CD4-positive, alpha-beta T cell treated with Interferon gamma for 1 hour (primary cell): ENCODE measurements at places on chromosomes 6 and 20.

DNA sequence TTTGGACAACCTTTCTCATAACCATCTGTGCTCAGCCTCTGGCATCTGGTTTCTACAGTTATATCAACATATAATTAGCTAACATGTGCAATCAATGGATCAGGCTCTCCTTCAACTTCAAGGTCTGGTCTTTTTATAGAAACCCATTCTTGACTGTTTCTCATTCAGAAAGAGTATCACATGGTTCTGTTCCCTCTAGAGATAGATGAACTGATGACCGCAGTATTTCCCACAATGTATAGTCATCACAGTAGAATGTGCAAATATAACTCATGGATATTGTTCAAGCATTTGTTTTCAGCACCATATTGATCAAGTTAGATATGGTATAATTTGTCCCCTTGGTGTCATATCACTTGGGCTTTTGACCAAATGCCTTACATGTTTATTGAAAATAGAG, 656.2 kb downstream of the FRK start:
- DNase-seq, result no peak

- DNase-seq, result no peak
Measured at GRCh38 chr6:142395266-142395665, 93.5 kb downstream of the ADGRG6 start.

DNA sequence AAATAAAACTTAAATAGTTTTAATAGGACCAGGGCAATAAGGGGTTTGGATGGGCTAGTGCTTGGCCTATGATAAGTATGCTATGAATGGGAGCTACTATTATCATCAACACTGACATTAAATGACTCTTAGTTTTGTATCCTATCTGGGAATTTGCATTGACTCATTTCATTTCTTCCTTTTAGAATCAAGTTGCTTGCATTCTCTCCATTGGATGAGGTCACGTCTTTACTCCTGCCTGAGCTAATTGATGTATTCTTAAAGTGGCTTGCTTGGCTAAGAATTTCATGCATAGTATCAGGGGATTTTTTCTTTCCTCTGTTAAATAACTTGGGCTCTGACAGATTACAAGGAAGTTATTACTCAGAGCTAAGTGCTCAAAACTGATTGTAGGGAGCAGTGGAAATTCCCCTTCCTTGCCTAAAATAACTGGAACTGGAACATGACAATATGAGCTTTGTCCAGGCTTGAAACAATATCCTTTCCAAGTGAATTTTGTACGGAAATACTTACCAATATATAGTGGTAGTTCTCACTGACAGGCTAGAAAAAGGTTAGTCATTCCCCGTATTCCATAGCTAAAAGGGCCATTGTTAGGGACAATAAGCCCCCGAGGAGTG, 169.9 kb downstream of the BCAS1 start:
- no peak for DNase-seq

DNA sequence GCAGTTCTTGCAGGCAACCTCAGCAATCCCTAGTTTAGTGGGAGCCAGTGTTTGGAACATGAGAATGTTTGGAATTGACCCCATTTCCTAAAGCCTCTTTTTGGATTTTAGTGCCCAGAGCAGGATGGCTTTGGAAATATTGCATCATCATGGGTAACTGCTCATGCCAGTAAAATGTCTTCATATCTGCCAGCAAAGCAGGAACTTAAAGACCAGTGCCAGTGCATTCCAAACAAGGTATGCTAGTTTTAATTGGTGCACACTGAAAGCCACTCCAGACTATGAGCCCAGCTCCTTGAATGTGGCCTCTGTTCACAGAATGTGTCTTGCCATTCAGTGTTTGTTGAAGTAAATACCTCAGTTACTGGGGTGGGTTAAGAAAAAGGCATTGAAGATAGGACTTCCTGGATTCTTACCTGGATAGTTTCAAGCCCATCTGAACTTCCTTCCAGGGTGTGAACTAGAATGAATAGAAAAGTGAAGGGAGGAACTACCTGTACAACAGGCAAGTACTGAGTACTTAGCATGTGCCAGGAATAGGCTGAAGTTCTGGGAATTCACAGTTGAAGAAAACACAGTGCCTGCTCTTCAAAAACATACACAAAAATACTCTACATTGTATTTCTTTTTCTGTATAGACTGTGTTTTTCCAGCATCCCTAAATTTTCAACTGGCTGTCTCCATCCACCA, 70.5 kb downstream of the COL19A1 start:
- DNase-seq, result no peak

DNA sequence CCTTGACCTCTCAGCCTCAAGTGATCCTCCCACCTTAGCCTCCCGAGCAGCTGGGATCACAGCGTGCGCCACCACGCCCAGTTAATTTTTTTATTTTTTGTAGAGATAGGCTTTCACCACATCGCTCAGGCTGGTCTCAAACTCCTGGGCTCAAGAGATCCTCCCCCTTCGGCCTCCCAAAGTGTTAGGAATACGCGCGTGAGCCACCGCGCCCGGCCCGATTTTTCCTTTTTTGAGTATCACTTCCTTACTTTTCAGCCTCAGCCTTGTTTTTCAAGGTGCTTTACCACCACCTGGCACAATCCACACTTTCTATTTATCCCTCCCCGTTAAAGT, 791 bp upstream of the STX11 start:
- no peak for DNase-seq

- DNase-seq, result no peak
Measured at GRCh38 chr6:86031713-86032112, 389.0 kb upstream of the SYNCRIP start.

GRCh38 chr6:133609415-133610226, 279.3 kb upstream of the TCF21 start:
- DNase-seq, result no peak

DNA sequence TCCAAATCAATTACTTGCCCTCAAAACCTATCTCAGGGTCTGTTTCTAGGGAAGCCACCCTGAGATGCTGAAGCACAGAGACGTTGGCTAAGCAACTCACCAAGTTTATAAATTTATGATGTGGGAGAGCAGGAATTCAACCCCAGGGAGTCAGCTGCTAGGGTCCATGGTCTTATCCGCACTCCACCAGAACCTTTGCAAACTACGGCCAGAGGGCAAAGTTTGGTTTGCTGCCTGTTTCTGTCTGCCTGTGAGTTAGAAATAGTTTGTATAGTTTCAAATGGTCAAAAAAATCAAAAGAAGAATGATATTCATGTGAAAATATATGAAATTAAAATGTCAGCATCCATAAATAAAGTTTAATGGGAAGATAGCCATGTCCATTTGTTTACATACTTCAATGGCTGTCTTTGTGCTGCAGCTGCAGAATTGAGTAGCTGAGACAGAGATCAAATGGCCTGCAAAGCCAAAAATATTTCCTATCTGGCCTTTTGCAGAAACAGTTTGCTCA, 83.7 kb upstream of the ZFP64 start:
- no peak for DNase-seq

DNA sequence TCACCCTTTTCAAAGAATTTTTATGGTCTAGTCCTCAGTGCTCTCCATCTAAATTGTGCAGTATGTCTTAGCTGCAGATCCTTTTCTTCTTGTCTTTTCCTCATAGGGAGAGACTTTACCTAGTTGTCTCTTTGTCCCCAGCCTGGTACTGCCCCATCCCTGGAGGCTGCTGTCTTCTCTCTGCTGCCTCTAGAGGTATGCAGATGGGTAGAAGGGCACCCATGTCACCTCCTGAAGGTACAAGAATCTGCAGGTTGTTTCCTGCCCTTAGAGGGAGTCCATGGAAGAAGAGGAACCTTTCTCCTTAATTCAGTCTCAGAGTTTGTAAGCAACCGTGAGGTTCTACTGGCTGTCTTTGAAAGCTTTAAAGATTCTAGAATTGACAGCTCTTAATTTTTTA, 39.1 kb downstream of the MCM8 start:
- DNase-seq, result no peak

- no peak for DNase-seq
Measured at GRCh38 chr6:29975561-29975907, 33.2 kb downstream of the HLA-A start.

DNA sequence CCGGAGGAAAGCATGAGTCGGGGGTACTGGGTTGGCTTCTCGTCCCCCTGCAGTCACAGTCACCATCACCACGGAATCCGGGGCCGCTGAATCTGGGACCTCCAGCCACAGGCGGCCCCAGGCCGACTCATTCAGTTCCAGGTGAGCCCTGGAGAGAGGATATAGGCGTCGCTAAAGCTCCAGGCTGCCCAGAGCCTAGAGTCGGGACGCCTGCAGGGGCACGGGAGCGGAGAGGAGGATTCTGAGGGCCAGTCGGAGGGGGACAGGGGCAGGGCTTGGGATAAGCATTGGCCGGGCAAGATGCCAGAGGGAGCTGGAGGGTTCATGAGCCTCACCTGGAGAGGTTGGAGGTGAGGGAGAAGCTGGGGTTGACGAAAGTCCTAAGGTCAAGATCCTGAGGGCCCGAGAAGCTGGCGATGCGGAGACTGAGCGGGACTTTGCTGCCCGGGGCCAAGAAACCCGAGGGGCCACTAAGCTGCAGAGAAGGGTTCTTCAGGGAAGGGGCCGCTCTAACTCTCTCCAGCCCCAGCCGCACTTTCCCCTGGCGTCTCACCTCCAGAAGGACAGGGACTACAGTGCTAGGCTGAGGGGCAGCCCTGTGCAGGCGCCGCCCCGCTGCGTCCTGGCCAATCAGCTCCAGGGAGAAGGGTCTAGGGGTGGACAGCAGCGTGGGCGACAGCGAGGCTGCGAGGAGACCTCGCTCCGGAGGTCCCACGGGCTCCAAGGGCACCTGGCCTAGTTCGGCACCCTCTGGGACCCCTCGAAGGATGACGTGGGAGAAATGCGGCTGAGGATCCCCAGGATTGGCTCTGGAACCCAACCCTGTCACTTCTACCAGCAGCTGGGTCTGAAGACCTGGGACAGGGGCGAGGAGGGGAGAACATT, 3.7 kb downstream of the SAPCD1 start:
- DNase-seq, result no peak

DNA sequence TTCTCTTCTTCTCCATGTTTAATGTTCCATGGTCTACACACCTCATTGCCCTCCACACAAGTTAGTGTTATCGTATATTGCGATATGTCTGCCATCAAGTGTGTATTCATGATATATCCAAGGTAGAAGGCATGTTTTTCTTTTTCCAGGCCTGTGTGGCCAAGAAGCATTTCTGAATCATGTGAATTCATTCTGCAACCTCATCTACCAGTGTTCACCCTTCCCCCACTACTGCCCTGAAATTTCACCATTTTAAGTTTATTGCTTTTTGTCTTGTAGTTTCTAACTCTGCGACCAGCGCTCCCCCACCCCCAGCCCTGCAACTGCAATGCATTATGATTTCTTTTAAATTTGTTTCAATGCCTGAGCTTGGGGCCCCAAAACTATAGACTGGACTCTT, 618.0 kb upstream of the FLRT3 start:
- DNase-seq, result no peak
